ENCODE measurements at places on chromosomes 2 and 18. TPM values are rescaled to one million over a fixed set of nuclear protein-coding genes. Genes with fewer than 3 reads are reported as not detected.

IL18RAP gene
- 6.3 TPM for total RNA-seq

DNA sequence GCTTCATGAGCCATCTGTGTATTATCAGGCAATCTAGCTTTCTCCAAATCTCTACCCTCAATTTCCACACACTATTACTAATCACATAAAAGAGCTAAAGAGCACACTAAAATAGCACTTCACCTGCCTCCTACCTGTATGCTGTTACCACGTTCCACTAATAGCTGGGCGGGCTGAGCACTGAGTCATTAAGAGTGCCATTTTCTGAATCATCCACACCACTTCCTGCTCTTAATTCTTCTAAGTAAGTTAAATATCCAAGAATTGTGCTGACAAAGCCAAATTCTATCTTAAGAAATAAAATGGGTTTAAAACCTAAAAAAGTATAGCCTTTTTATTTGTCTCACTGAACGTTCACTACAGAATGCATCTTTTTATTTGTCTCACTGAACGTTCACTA is 35.7 kb downstream of the NOL10 start:
- H3K4me1 ChIP-seq = no peaks in the 10 kb centered on the region
- H3K36me3 ChIP-seq = peaks cover 4% of the 10 kb centered on the region
- no peak for DNase-seq
- no peak overlapping the region for H3K4me3 ChIP-seq
- H3K27ac ChIP-seq = no peak overlapping the region

DNA sequence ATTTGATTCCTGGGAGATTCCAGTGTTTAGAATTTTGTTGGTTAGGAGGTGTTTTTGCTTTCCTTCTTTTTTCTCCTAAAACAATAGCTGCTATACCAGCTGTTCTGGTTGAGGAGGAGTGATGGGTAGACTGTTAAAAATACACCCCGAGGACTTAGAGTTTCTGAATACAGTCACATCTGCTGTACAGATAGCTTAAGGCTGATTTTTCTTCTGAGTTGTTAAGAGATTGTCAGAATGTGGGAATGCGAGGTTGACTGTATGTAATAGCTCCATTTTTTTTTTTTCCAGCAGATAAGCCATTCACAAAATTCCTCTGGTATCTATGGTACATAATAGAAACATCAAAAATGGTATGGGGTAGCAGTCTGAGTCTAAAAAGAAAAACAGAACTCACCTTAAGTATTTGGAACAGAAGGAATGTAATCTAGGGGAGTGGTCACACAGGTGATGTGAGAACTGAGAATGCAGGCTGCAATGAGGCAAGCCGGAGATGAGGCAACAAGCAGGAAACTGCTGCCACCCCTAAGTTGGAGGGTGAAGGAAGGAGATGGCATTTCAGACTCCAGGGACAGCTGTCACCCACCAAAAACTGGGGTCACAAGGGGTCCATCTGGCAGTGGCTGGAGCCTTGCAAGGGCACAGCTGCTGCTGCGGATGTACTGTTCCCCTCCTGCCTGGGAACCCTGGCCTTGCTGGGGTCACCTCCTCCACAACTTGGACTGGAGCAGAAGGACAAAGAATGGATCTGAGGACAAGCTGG is 2.4 kb downstream of the DGKD start:
- no peaks in the 10 kb centered on the region for H3K27me3 ChIP-seq
- H3K36me3 ChIP-seq = no peaks in the 10 kb centered on the region
- DNase-seq = no peak
- H3K4me1 ChIP-seq = no peaks in the 10 kb centered on the region

DNA sequence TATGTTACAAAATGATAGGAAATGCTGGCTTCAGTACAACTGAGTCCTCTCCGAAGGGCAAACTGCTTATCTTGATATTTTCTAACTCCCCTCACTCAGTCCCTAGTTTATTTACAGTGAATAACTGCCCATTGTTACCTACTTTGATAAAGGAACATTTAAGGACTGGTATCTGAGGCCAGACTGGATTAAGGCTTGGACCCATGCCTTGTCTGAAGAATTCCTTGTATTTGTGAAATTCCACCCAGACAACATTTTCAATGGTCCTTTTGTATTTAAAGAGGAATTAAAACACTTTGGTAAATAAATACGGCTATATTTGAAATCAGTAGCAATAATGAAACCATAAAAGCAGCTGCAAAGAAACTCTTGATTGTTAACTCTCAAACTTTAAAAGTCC is 58.3 kb downstream of the PELI1 start:
- no peak for DNase-seq
- H3K27me3 ChIP-seq = no peaks in the 10 kb centered on the region
- H3K4me1 ChIP-seq = no peaks in the 10 kb centered on the region
- no peaks in the 10 kb centered on the region for H3K36me3 ChIP-seq
- no peak overlapping the region for H3K4me3 ChIP-seq

DNA sequence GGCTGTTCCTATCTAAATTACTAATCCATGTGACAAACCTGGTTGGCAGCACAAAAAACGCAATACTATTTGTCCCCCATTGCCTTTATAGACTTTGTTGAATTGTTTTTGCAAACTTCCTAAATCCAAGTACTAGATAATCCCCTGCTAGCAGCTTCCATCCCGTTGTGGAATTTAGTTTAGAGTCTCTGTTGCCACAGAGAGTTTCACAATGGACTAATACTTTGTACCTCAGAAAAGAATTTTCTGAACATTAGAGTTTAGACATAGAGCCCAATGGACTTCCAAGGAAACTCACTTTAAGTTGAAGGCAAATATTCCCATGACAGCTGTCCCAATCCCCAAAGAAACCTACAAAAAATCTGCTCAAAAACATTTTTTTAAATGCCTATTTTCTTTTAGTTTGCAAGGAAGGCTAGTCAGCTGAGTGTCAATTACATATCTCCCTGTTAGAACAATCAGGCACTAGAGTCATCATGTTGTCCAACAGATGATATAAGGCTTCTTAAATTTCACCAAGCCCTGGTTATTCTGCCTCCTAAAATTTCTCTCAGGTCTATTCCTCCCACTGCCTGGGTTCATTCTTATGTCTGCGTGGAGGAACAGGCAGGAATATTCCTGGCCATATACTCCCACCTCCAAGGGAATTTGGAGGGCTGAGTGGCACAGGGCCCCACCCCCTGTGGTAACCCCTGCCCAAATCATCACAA is 27.2 kb downstream of the RNF152 start:
- H3K27ac ChIP-seq = no peak overlapping the region
- no peaks in the 10 kb centered on the region for H3K36me3 ChIP-seq
- no peaks in the 10 kb centered on the region for H3K27me3 ChIP-seq
- H3K4me1 ChIP-seq = no peaks in the 10 kb centered on the region
- no peak for DNase-seq
- no peak overlapping the region for H3K4me3 ChIP-seq

DNA sequence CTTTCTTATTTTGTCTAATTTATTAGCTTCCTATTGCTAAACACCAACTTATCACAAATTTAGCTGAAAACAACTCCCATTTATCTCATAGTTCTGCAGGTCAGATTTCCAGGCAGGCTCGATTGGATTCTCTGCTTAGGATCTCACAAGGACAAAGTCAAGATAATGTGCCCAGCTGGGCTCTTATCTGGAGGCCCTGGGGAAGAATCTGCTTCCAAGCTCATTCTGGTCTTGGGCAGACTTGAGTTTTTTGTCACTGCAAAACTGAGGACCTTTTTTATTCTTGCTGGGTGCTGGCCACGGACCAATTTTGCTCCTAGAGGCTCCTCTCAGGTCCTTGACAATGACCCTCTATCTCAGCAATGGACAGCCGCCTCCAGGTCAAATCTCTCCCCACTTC is 215.5 kb downstream of the TRIB2 start:
- no peaks in the 10 kb centered on the region for H3K4me1 ChIP-seq
- no peak overlapping the region for H3K27ac ChIP-seq
- no peak overlapping the region for H3K4me3 ChIP-seq
- H3K27me3 ChIP-seq = no peaks in the 10 kb centered on the region
